ENCODE measurements at places on chromosomes 2 and 18.

GRCh38 chr2:233803292-233803911 lies 25.3 kb downstream of the MROH2A start:
- DNase-seq = no peak

- no peak for DNase-seq
Observed at GRCh38 chr2:158187908-158188307, 86.2 kb downstream of the UPP2 start.

GRCh38 chr18:41323044-41323443 lies 632.0 kb upstream of the PIK3C3 start:
- no peak for DNase-seq

- DNase-seq = no peak
Observed at GRCh38 chr2:205054789-205055188, 509.5 kb downstream of the PARD3B start.

- DNase-seq = no peak
Observed at GRCh38 chr2:217166241-217166850, 306.5 kb upstream of the TNP1 start.

DNA sequence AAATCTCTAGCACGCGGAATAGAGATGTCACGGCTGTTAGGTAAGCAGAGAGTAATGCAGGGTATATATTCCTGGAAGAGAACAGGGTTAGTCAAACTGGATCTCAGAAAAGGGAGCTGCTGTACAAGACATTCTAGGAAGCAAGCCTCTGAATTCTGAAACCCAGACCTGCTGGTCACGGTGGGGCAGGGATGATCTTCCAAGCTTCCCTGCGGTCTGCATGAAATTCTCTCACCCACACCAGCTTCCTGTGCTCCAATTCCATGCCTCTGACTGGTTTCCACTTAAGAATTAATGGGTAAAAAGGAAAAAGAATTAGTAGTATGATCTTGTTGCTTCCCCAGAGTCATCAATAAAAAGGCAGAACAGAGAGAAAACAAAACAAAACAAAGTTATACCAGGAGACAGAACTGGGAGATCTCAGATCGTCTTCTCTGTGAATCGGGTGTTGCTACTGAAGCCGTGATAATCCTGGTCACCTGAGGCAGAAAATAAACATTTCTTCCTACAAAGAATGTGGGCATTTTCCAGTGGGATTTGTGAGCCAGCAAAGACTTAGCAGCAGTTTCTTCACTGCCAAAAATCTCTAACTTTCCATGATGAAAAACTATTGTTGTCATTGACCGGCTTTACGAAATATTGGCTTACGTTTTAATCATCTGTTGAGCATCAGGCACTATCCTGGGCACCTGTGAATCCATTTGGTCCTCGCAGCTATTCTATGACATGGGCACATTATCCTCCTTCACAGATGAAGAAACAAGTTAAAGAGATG lies 5.3 kb upstream of the CYP27C1 start:
- no peak for DNase-seq

DNA sequence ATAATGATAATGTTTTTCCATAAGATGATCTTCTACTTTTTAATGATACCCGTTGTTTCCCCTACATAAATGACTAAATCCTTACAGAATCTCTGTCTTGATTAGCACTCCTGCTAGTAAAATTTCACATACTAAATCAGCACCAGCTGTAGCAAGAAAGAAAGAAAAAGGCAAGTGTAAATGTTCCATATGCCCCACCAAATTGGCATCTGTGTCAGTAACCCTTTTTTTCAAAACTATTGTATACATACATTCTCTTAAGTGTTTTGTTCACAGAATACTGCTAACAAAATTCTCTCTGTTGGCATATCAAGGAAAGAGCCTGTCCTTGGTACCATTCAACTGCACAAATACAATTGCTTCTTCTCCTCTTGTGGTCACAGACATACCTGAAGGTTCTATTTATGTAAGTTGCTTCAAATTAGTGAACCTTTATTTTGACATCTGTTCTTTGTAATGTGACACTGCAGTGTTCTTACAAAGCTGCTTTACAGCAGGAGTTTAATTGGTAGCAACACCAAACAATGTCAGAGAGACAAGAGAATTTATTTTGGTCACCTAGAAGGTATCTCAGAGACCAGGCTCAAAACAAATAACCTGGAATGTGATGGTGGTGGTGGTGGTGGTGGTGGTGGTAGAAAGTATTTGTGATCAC lies 641.9 kb downstream of the ZEB2 start:
- no peak for DNase-seq

DNA sequence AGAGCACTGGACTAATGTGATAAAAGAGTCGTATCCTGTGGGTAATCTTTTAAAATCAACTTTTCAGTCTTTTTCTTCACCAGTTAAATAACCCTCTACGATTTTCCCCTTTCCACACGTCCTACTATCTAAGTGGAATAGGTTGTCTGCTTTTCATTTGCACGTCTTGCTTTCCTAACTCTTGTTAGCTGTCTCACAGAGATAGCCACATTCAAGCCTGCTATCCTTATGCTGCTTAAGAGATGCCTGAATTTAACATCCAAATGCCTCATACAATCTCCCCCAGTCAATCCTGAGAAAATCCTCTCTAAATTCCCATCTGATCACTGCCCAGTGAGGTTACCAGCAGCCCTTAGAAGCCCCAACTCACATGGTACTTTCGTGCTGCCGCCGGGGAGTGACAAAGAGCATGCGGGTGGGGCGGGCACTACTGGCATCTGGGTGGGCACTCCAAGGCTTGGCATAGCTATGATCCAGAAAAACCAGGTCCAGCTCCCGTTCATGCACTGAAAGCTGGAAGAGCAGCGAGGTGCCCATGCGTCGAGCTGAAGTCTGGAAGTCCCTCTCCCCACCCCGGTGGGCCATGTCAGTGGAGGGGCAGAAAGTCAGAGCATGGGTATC lies 1.5 kb downstream of the KANSL3 start:
- no peak for DNase-seq

DNA sequence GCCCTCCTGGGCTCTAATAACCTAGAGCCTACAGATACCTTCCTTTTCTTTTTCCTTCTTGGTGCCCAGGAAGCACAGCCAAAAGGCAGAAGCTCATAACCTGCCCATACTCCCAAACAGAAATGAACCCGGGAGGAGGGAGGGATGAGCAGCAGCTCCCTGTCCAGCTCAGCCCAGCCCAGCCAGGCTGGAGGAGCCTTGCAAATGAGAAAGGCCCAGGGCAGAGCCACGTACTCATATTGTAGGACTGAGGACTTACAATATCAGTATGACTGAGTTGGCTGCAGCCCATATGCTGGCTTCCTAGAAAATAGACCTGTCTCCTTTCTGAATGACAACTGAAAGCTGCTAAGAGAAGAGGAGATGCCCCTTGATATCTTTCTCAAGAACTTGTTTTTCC lies 21.7 kb downstream of the PKDCC start:
- DNase-seq = no peak

DNA sequence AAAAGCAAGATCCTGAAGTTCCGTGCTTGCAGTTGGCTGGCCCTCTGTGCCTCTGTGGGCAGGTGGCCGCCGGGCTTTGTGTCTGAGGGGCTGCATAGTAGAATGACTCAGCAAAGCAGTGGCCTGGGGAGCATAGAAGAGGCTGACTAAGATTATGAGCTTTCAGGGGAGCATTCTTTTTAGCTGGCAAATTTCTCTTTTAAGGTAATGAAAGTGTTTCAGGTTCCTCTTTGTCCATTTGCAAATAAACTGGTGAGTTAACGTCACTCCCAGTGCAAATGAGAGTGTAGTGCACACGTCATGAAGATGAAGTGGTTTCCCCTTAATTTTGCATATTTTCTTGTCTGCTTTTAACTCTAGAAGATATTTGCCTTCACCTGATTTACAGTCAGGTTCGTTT lies 98.6 kb downstream of the BCL2L11 start:
- DNase-seq = no peak

All from stimulated activated CD4-positive, alpha-beta T cell treated with anti-CD3 and anti-CD28 coated beads, Interleukin-12 subunit alpha, Interleukin-12 subunit beta, amount 100 ng/mL, for 24 hours (primary cell).